ENCODE measurements at places on chromosomes 1 and 21.

- DNase-seq: no peak
Measured at GRCh38 chr1:5916572-5917280, 75.5 kb downstream of the NPHP4 start.

GRCh38 chr1:20233394-20233793 lies 47.1 kb upstream of the PLA2G2C start:
- DNase-seq: no peak

GRCh38 chr1:37034121-37035013 lies at the start of gene GRIK3:
Gene GRIK3, minus strand, starts transcription at chr1:37034515. Its CDS starts 407 bp downstream, at chr1:37034108.
- DNase-seq: no peak

GRCh38 chr1:47914952-47915676 lies 82.1 kb downstream of the TRABD2B start:
- no peak for DNase-seq

DNA sequence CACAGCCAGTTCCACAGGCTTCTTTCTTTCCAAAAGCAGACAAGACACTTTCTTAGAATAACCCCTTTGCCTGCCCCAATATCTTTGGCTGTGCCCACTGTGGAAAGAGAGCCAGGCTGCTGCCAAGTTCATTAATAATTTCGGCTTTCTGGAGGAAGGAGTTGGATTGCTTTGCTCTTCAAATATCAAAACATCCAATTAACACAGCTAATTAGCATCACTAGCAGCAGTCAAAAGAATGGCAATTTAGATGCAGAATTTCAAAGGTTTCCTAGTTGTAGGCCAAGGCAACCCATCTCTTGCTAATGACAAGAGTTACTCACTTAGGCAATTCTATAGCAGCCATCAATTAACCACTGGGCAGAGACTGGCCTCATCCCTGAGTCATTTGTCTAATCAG lies 91.0 kb upstream of the SPATA6 start:
- no peak for DNase-seq

DNA sequence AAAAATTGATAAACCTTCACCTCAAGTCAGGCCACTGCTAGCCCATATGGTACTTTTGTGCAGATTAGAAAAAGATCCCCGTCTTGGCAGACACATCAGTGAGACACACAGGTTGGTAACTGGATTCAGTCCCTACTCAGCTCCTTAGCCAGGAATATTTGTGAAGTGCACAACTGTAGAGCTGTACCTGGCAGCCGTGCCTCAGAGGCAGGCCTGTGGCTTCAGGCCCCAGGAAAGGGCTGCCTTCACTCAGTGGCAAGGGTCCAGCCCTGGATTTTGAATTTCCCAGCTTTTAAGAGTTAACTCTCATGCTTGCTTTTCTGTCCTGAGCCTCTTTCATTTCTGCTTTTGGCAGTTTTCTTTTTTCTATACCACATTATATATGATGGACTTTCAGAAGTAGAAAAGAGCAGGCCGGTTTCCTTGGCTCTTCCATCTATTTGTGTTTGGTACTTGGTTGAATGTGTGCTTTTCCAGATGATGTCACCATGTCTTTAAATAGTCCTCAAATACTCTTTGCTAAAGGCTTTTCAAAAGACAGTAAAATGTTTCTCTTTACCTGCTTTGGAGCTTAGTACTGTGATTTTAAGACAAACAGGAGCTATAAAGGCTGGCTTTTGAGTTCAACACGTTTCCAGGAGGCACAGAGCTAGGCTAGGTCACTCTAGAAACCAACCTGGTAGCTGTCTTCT lies 186.6 kb downstream of the AK5 start:
- no peak for DNase-seq

- DNase-seq: peak; percentile 51
Measured at GRCh38 chr1:39919545-39919944, 17.8 kb upstream of the MYCL start.

GRCh38 chr1:175857756-175858155 lies 114.4 kb upstream of the TNR start:
- DNase-seq: no peak

Data from activated CD4-positive, alpha-beta T cell treated with anti-CD3 and anti-CD28 coated beads, Interleukin-2, amount 50 U/mL, for 24 hours (primary cell).